NCI-H524 (cell line): ENCODE measurements at places on chromosomes 7 and 10.

DNA sequence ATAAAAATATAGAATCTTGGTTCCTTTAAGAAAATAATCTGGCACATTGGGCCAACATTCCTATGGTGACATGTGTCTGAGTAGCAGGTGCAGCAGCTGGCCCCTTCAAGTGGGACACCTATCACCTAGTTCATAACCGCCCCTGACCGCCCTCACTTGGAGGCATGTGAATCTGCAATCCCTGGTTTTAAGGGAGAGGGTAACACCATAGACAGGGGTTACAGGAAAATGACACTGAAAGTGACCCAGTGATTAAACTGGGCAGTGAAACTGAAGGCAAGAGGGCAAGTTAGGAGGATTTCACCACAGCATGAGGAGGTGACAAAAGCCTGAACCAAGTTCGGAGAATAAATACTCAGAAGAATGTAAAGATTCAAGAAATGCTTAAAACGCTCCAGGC is 1.1 kb downstream of the RSU1 start:
- DNase-seq = no peak

DNA sequence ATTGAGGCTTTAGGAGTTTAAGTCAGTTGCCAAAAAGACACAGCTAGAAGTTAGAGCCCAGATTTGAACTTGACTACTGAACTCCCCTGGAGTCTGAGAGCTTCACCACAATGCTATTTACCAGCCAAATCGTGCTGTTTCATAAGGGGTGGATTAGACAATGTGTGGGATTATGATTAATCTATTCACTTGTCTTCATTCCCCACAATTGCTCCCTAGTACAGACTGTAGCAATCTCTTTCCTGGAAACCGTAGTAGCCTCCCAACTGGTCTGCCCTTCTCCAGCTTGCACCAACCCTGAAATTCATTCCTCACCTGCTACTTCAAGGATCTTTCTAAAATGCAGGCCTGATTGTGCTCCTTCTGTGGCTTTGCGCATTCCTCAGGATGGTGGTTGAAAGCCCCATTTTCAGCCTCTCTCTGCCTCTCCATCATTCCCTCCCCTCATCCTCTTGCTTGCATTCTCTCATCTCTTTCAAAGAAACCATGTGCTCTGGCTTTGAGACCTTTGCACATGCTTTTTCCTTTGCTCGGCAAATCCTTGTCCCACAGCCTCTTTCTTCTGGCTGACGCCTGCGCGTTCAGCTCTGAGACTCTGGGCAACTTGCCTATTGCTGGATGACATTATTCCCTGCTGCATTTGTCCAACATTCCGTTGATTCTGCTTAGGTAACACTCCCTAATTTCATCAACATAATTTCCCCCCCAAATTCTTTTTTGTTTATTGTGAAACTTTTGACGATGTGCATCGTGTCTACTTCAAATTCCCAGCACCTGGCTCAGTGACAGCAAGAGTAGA is 145.1 kb downstream of the ADRA2A start:
- DNase-seq = no peak

DNA sequence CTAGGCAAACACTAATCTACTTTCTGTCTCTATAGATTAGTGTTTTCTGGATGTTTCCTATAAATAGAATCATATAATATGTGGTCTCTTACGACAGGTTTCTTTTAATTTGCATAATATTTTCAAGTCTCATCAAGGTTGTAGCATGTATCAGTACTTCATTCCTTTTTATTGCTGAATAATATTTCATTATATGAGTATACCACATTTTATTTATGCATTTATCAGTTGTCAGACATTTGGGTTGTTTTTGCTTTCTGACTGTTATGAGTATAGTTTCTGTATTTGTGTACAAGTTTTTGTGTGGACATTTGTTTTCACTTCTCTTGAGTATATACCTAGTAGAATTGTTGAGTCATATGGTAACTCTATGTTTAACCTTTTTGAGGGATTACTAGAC is 48.2 kb downstream of the SHOC2 start:
- DNase-seq = no peak

DNA sequence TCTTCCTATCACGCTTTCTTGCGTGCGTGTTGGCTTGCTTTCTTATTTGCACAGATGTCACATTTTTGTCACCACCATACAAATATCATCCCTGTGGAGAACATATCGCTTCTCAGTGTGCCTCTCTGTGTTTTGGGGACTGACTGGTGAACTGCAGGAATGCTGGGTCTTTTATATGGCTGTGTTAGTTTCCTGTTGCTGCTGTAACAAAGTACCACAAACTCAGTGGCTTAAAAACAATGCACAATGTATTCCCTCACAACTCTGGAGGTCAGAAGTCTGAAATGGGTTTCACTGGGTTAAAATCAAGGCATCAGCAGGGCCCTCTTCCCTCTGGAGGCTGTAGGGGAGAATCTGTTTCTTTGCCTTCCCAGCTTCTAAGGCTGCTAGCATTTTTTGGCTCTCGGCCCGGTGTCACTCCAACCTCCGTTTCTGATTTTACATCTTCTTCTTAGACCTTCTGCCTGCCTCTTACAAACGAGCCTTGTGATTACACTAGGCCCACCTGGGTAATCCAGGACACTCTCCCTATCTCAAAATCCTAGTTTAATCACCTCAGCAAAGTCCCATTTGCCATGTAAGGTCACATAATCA is 82.0 kb downstream of the LRMDA start:
- no peak for DNase-seq

- DNase-seq = no peak
Measured at GRCh38 chr7:31464601-31465000, 49.3 kb upstream of the ITPRID1 start.

- DNase-seq = no peak
Measured at GRCh38 chr7:155860461-155860839, 48.2 kb upstream of the SHH start.

DNA sequence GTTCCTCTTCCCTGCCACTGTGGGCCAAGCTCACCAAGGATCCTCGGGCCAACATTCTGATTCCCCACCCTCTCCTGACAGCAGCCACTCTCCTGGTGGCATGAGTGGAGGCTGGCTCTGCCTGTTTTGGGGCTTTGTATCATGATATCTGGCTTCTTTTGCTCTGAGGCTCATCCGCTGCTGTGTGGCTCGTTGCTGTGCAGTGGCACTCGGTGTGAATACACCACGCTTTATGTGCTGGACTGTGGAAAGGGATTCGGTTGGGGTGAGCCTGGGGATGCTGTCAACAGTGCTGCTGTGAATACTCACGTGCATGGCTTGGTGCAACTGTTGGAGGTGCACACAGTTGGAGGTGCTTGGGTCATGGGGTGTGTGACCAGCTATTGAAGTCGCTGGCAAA is 208.5 kb downstream of the COBL start:
- no peak for DNase-seq

DNA sequence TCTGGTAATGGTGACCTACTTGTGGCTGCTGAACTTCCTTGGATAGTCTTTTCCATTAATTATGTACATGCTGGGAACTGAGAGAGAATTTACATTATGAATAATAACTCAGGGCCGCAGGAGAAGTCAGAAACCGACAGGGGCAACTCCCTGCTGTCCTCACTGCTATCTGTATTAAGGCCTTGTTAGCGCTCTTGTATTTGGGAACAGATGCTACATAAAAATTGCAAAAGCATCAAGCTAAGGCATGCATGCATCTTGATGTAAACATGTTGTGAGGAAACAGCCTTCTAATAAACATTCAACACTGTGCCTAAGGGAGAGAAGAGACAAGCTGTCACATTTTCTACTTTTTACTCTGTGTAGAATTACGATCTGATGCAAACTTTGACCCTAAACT is 158.4 kb downstream of the PARD3 start:
- DNase-seq = no peak

DNA sequence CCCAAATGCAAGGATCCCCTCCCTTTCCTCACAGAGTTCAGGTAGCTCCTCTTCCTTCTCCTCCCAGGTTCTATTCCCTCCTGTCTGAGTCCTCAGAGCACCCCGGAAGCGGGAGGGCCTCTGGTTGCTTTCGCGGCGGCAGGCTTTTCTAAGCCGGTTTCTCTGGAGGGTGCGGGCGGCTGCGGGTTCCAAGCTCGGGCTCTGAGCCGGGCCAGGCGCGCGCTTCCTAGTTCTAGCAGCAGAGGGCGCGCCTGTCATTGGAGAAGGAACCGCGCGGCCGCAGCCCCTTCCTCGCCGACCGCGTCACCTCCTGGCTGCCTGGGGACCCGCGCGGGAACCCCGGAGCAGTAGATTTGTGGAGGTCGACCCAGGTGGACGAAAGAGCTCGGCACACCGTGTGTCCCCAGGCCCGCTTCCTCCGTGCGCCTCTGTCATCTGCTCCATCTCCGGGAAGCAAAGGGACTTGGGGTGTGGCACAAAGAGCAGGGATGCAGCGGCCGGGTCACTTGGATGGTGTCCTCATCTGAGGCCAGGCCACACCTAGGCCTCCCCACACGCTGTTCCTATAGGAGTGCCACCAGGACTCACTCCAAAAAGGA is 389.0 kb upstream of the PODXL start:
- peak; percentile 51 for DNase-seq

DNA sequence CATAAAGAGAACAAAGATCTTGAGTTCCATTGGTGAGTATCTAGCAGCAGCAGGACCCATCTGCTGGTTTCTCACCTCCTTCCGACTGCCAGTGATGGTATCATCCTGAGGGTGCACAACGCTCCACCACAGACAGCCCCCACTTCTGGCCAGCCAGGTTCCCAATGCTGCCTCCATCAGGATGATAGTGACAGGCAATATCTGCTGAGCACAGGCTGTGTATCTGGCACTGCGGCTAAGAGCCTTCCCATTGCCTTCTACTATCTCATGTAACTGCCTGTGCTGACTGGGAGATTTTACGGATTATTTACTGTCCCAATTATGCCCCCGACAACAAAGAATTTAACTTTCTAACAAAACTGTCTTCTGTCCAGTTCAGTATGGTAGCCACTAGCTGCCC is 352.4 kb upstream of the AOAH start:
- no peak for DNase-seq

DNA sequence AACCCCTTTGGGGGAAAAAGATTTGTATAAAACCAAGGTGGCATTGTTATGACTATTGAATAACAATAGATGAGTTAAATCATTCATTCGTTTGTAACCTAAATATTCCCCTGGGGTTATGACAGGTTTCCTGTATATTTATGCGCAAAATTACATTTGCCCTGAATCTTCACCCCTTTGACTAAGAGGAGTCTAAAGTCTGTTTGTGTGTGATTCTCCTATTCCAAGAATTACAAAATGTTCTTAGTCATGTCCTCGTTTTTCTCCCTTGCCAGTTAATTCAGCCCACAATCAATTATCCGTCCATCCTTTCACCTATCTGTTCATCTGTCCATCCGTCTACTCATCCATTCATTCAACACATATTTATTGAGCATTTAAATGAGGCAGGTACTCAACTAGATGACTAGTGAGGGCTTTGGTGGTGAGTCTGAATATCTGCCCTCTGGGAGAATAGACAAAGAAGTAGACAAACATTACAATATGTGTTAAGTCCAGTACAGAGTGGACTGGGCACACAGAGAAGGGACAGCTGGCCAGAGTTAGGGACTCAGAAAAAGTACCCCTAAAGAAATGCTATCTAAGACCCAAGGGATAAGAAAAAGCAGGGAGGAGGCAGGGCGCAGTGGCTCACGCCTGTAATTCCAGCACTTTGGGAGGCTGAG is 35.6 kb upstream of the TCF7L2 start:
- no peak for DNase-seq

DNA sequence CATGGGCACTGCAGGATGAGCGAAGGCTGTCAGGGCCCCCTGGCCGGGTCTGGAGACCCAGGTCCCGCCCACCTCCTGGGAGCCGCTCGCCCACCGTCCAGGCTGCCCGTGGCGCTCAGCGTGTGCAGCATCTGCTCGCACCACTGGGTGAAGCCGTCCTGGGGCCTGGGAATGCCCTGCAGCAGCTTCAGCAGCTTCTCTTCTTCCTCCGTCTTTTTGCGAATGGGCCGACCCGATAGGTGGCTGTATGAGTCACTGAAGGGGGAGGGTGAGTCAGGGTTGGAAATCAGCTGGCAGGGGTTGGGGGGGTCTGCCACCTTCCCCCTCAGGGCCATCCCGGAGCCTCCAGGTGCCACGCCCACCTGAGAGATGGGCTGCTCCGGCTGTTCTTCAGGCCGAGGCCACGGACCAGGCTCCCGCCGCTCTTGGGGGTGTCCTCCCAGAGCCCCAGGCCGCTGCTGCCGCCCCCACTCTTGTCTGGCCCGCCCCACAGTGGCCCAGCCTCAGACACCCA is 8.7 kb downstream of the GNB2 start:
- DNase-seq = no peak

DNA sequence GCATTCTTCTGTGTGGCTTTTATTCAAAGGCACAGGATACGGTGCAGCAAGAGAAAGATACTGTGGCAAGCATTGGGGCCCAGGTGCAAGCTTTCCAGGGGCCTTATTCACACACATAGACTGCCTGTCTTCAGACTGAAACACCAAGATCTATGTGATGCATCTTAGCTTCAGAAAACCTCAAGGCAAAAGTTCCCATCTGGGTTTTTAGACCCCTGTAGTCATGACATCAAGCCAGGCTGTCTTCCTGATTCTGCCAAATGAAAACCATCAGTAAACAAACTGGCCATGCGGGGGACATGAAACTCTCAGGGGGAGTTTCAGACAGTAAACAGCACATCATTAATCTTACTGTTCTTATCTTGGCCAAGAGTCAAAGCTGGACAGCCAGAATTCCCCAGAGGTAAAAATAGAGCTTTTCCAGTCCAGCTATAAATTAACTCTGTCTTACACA is 9.8 kb downstream of the AGBL3 start:
- DNase-seq = no peak

- DNase-seq = no peak
Measured at GRCh38 chr7:94195813-94196212, 191.7 kb upstream of the BET1 start.

GRCh38 chr10:94287336-94287735 is 75.4 kb downstream of the NOC3L start:
- DNase-seq = no peak

DNA sequence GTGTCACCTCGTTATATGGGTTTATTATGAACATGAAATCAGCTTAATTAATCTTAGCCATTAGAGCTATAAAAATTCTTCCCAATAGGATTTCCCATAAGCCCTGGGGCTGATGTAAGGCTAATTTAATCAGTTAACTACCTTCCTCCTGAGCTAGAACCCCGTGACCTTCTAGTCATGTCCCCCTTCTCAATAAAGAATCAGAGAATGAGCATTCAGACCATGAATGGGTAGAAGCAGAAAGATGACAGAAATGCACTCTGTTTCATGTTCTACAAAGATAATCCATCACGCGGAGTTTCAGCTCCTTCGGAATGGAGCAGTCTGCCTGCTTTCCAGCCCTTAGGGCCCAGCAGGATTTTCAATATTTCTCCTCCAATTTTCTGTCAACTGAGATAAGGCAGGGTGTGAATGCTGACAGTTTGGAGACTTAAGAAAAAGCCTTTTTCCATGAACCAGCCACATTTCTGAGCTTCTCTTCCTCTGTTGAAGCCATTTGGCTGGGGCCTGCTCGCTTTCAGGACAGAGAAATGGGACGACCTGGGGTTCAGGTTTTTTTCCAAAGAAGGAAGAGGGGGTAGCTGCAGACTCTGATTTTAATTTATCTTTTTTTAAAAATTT is 211.0 kb downstream of the NEBL start:
- no peak for DNase-seq
